ENCODE measurements at places on chromosomes 7 and 10. TPM values are rescaled to one million over a fixed set of nuclear protein-coding genes. Genes with fewer than 3 reads are reported as not detected.

The OPN4 gene
- not detected for total RNA-seq

The UNC5B gene
- 24.6 TPM for total RNA-seq

GRCh38 chr10:8039321-8039881, 15.1 kb upstream of the GATA3 start:
- H3K4me3 ChIP-seq: no peak overlapping the region
- peaks cover 97% of the 10 kb centered on the region for H3K27me3 ChIP-seq
- DNase-seq: no peak
- no peaks in the 10 kb centered on the region for H3K36me3 ChIP-seq

GRCh38 chr10:119608316-119609155, 11.8 kb upstream of the TIAL1 start:
- no peak for DNase-seq
- H3K27me3 ChIP-seq: no peaks in the 10 kb centered on the region
- H3K36me3 ChIP-seq: no peaks in the 10 kb centered on the region
- no peak overlapping the region for H3K27ac ChIP-seq
- H3K4me1 ChIP-seq: peaks cover 4% of the 10 kb centered on the region
- no peak overlapping the region for H3K4me3 ChIP-seq

DNA sequence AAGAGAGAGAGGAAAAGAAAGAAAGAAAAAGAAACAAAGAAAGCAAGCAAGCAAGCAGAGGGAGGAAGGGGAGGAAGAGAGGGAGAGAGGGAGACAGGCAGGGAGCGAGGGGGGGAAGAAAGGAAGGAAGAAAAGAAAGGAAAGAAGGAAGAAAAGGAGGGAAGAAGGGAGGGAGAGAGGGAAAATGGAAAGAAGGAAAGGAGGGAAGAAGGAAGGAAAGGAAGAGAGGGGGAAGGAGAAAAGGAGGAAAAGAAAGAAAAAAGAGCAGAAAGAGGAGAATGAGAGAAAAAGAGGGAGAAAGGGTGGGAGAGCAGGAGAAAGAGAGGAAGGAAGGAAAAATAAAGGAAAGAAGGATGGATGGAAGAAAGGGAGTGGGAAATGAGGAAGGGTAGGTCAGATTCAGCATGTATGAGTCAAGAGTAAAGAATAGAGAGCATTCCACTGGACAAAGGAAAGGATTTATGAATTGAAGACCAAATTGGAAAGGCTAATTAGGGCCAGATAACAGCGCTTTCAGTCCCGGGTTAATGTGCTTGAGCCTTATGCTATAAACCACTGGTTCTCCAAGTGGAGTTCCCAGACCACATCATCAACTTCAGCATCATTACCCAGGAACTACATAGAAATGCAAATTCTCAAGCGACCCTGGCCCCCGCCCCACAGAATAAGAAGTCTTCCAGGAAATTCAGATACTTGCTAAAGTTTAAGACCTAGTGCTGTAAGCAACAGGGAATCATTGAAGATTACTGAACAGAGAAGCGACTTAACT, 85.1 kb downstream of the C10orf90 start:
- no peak overlapping the region for H3K27ac ChIP-seq
- no peaks in the 10 kb centered on the region for H3K36me3 ChIP-seq
- no peaks in the 10 kb centered on the region for H3K27me3 ChIP-seq
- no peaks in the 10 kb centered on the region for H3K4me1 ChIP-seq
- no peak for DNase-seq

DNA sequence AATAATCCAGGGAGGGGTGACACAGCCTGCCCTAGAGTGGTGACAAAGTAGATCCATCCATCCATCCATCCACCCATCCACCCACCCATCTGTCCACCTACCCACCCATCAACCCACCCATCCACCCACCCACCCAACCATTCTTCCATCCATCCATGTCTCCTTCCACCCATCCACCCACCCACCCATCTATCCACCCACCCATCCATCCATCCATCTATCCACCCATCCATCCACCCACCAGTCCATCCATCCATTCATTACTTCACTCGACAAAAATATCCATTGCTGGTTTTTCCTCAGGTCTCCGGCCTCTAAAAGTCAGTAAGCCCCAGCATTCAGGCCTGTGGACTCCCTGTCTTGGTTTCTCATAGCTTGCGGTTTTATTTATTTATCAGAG, 12.5 kb upstream of the LIMK1 start:
- H3K4me1 ChIP-seq: no peaks in the 10 kb centered on the region
- no peak overlapping the region for H3K4me3 ChIP-seq
- no peaks in the 10 kb centered on the region for H3K27me3 ChIP-seq
- no peak overlapping the region for H3K27ac ChIP-seq

Measured in upper lobe of left lung (tissue), 6 donors.